Activated CD4-positive, CD25-positive, alpha-beta regulatory T cell (primary cell): ENCODE measurements at places on chromosomes 7 and 10.

DNA sequence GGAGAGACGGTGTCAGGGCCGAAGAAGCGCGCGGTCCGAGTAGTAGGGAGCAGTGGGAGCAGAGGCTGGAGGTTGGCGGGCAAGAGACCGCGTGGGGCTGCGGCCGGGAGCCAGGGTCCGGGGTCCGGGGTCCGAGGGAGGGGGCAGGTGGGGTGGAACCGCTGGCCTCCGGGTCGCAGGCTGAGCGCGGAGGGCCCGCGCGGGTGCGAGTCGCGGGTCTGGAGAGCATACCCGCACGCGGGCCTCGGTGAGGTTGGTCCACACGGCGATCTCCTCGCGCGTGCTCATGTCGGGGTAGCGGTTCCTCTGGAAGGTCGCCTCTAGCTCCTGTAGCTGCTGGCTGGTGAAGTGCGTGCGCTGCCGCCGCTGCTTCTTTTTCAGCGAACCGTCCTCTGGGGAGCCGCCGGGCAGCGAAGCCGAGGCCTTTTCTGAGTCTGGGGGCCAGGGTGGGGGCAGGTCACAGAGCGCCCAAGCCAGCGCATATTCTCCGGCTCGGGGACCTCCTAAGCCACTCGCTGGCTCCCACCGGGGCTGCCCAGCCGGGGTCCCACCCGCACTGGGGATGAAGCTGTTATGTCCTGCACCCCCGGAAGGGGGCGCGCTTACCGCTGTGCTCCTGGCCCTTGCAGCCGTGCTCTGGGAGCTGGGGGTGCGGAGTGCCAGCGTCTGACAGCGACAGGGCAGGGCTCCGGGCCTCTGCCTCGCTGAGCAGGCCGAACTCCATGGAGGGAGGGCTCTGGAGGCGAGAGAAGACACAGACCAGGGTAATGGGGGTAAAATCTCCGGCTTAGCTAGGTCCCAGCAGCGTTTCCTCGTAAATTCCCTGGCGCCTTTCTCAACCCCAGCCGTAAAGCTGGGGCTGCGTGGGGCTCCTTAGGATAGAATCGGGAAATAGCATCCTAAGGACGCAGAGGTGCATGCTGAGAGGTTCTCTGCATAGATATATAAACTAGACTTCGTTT is 5.5 kb downstream of the ELOVL3 start:
- DNase-seq, result peak; percentile 51

DNA sequence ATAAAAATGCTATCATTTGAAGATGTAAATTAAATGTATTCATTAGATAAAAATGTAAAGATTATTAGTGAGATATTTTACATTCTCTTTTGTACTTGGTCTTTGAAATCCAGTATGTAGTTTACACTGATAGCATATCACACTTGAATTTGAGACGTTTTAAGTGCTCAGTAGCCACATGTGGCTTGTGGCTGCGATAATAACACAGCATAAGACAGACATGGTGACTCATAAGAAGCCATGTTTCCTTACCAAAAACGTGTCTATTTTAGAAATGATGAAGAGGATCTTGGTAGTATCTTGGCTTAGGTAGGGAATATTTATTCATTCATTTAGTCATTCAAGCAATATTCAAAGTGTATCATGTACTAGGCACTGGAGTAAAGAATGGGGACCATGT is 149.3 kb downstream of the POU6F2 start:
- no peak for DNase-seq

- DNase-seq, result no peak
These were observed 486.0 kb upstream of the LRRN3 start for GRCh38 chr7:110604885-110605284.

GRCh38 chr7:13990319-13990983 is 985 bp upstream of the ETV1 start:
- no peak for DNase-seq

DNA sequence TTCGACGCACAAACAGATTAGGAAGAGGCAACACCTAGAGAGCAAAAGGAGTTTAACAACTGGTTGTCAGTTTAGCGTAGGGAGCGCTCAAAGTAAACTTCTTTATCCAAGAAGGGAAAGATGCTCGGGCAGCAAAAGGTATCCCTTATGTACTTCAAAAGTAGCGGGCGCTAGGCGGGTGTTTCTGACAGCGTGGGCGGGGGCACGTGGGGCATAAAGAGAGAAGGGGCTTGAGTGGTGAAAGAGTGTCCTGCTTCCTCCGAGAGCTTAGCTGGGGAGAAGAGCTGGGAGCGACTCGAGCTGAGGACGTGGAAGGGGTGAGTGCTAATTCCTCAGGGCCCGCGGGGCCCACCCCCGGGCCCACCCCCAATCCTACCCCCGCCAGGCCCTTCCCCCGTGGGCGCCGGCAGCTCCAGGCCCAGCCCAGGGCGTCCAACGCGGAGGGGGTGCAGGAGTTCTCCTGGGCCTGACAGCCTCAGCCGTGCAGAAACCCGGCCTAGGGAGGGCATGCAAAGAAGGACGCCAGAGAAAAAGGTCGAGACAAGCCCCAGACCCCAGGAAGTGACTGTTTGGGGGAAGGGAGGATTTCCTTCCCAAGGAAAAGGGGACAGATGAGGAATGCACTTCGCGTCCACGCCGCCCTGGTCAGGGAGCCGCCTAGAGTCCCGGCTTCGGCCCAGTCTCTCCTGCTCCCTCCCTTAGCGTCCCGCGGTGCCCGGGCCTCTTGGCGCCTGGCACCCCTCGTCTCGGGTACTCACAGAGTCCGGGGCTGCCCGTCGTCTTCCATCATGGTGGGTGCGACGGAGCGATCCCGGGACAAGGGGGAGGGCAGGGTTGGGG is 868 bp downstream of the TIAL1 start:
- DNase-seq, result peak; percentile 40

GRCh38 chr7:138982204-138982623 is 1.0 kb upstream of the KIAA1549 start:
- no peak for DNase-seq

DNA sequence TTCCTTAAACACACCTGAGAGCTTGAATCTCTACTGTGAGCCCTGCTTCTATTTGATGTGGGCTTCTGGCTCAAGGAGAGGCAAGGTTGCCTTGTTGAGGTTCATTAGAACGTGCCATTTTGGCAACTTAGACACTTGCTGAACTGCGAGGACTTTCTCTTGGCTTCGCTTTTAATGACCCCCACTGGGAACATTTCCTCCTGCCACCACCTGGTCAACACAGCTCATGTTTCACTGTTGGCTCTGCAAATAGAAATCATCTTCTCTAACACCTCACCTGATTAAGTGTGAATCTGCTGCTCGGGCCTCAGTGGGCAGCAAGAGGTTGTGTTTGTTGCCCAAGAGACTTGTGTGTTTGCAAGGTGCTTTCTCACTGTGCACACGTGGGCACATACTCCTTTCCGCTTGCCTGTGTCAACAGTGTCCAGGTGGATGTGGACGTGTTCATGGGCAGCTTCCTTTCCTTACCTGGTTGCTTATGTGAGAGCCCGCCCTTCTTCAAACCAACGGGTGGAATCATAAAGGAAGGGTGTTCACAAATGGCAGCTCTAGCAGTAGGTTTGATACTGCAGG is 147.0 kb downstream of the NRP1 start:
- DNase-seq, result no peak

- DNase-seq, result no peak
These were observed 4.3 kb upstream of the YKT6 start for GRCh38 chr7:44196450-44196872.

DNA sequence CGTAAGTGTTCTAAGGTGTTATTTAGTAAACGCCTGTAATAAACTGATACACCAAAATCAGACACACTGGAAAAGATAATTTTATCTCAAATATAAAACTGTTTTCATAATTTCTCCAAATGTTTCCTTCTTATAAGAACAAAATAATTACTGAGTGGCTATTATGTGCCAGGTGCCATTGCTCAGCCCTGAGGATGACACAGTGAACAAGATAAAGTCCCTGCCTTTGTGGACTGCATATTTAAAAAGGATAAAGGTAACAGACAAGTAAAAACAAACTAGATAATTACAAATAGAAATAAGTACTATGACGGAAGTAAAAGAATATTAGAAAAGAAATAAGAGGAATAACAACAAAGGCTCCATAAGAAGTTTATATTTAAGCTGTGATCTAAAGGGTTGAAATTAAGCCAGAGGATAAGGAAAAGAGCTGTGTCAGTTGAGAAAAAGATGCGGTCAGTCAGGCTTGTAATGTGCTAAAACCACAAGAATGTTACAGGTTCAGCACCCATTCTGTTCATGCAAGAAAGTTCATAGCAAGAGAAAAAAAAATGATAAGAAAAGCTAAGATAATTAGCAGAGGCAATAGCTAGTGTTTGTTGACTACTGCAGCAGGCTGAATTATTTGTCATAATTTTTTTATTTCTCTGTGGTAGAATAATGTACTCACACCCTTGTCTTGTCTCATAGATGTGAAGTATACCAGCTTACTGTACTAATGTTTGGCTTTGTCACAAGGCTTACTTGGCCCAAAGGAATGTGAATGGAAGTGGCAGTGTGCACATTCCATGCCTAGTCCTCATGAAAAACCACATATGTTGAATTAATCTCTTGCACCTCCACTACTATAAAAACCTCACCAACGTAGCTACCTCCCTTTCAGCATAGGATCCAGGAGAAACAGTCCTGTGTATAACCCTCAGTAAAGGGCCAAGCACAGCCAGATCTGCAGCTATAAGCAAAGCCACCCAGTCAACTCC is 75.1 kb downstream of the CRPPA start:
- no peak for DNase-seq

DNA sequence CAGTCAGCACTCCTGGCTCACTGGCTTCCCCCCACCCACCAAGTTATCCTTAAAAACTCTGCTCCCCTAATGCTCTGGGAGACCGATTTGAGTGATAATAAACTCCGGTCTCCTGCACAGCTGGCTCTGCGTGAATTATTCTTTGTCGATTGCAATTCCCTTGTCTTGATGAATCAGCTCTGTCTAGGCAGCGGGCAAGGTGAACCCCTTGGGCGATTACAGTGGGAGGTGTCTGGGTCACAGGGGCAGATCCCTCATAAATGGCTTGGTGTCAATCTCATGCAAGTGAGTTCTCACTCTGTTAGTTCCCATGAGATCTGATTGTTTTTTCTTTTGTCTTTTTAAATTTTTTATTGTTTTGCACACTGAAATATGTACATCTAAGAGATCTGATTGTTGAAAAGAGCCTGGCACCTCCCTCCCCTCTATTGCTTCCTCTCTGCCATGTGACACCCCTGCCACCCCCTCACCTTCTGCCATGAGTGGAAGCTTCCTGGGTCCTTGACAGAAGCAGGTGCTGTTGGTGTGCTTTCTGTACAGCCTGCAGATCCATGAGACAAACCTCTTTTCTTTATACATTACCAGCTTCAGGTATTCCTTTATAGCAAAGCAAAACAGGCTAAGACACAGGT is 20.5 kb downstream of the OTUD1 start:
- DNase-seq, result no peak

GRCh38 chr10:71587941-71588573 is 131.5 kb downstream of the C10orf105 start:
- DNase-seq, result no peak

DNA sequence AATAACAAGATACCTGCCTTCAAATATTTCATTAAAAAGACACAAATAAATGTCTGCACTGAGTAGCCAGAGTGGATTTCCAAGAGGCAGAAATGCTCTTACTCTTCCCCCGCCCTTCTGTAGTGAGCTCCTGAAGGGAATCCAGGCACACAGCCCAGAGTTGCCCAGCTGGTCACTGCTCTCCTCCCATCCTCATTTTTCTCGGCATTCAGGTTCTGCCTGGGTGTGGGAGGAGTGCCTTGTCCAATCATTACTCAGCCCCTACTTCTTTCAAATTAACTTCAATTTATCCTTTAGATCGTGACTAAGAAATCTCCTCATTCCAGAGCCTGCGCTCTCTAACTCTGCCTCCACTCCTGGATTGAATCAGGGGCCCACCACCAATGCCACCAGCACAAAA is 12.2 kb downstream of the CCDC6 start:
- DNase-seq, result no peak

- DNase-seq, result no peak
These were observed 43.9 kb downstream of the PDSS1 start for GRCh38 chr10:26741368-26741767.

GRCh38 chr10:944034-944831 is 12.7 kb upstream of the LARP4B start:
- DNase-seq, result no peak

- no peak for DNase-seq
These were observed 28.0 kb downstream of the IKZF1 start for GRCh38 chr7:50332241-50333165.

- DNase-seq, result no peak
These were observed 321.5 kb upstream of the CNTNAP2 start for GRCh38 chr7:145795132-145795531.

GRCh38 chr10:71888623-71889387 is 37.8 kb upstream of the PSAP start:
- peak; percentile 29 for DNase-seq

GRCh38 chr7:84813376-84813775 is 373.5 kb downstream of the SEMA3D start:
- no peak for DNase-seq

- peak; percentile 12 for DNase-seq
These were observed 16.1 kb downstream of the ANKRD16 start for GRCh38 chr10:5873515-5873995.

DNA sequence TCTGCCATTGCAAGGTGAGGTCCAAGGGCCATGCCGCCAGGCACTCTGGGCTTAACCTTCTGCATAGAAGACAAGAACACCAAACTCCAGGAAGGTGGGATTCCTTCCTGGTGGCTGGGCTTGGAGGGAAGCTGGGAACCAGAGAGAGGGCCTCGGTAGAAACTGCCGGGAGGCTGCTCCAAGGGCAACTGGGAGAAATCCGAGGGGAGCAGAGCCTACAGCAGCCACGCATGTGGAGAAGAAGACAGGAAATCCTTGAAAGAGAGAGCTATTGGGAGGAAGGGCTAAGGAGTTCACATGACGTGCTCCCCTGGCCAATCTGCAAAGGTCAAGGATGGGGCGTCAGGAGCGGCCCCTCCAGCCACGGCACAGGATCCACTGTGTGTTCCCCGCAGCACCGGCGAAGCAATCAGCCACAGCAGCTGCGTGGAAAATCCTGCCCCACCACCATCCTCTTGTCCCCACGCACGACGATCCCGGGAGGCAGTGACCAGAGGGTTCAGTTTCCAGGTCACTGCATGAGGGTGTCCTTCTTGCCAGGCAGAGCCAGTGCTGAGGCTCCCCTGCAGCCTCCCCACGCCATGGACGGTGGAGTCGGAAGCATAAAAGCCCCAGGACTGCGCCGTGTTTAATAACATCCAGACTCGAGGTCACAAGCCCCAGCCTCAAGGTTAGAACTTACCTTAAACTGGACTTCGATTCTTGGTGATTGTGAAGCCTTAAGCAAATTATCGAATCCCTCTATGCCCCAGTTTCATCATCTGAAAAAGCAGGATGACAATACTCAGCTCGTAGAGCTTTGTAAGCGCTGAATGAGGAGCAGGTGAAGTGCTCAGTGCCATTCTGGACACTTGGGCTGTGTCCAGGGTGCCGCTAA is 8.6 kb upstream of the PPP2R2D start:
- DNase-seq, result no peak

- DNase-seq, result no peak
These were observed 59.8 kb downstream of the ITIH5 start for GRCh38 chr10:7606951-7607404.
